ENCODE measurements at places on chromosomes 1 and 21.

- no peak for DNase-seq
Observed at GRCh38 chr1:167805041-167805556, 83.3 kb downstream of the MPZL1 start.

DNA sequence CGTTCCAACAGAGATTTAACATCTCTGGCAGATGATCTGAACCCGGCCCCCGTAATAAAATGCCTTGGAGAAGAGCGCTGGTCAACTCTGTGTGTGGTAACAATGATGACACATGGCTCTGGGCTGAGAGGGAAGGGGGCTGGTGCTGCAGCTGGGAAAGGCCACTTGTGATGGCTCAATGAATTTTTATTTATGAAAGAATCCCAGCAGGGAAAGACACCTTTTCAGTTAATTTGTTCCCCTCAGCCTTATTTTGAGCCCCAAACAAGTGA is 59.4 kb downstream of the SYT6 start:
- peak; percentile 72 for DNase-seq

DNA sequence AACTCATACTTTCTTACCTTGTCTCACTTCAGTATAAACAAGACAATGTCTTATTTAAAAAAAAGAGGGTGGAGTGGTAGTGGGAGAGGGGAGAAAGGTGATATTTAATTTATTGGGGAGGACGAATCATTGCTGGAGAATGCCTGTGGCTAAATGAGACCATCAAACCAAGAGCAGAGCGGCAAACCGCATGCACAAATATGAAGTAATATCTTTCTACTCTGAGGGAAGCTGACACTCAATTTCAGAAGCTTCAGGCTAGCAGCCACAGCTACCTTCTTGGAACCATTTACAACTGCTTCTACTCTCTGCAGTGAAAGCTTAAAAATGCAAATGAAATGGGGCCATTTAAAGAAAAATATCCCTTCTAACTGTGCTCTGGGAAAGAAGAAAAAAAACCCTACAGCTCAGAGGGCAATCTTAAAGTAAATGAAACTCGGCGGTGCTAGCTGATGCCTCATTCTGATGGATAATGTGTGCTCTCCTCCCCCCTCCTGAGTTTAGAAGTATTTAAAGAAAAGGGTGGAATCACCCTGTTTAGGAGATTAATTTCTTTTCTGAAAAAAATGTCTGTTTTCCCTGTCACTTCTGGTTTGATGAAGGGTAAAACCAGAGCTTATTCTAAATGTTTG is 178.2 kb upstream of the CAMK1G start:
- DNase-seq, result peak; percentile 85

DNA sequence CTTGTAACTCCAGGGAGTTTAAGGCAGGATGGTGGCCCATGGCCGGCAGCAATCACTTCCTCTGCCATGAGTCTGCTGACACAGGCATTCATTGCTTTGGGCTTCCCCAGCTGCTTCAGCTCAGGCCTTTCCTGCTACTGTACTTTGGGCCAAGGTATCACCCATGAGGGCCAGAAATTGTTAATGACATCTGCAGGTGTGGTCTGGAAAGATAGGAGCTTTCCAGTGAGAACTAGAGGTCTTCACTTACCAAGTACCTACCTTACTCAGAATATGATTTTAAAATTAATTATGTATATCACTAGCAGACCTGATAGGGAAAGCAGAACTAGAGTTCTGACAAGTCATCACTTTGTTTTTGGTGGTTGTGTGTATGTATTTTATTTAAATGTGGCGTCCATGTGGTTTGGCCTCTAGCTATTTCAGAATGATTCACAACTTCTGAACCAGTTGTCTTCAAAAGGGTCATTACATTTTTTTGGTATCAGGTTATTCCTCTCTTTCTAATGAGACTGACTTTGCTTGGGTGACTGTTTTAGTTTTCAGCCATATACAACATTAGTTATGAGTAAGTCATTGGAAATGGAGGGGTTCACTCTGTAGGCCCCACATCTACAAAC is 2.7 kb downstream of the RGL1 start:
- peak; percentile 81 for DNase-seq

- peak; percentile 85 for DNase-seq
Observed at GRCh38 chr1:234956821-234957329, 171.8 kb downstream of the TOMM20 start.

DNA sequence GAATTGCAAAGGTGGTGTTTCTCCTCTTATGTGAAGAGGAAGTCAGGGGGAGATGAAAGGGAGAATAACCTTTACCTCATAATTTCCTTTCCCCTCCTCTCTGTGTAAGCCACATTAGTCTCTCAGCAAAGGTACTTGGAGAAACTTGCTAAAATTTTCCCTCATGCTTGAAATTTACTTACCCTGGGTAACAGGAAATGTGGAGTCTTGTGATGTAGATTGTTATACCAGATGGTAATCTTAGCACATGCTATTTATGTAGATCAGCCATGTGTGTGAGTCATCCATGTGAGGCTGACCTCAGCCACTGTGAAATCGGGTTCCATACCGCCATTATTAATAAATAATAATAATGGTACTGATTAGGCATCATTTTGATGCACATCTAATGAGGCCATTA is 128.4 kb downstream of the TGFB2 start:
- peak; percentile 73 for DNase-seq

GRCh38 chr1:1623181-1623630 is 7.9 kb downstream of the MIB2 start:
- no peak for DNase-seq

DNA sequence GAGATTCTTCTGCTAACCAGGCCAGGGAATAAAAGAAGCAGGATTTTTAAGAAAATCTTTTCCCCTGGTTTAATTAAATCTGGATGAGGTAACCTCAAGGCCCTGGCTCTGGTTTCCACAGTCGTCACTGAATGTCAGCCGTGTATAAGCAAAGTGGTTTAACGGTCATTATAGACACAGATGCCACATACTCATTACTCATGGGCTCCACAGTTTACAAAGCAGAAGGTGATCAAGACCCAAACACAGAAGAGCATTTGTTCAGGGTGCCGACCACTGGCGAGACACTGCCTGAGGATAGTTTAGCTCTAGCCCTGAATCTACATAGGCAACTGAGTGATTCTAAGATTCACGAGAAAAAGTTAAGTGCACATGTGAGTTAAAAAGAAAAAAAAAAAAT is 27.8 kb upstream of the RAP1GAP start:
- DNase-seq, result no peak

DNA sequence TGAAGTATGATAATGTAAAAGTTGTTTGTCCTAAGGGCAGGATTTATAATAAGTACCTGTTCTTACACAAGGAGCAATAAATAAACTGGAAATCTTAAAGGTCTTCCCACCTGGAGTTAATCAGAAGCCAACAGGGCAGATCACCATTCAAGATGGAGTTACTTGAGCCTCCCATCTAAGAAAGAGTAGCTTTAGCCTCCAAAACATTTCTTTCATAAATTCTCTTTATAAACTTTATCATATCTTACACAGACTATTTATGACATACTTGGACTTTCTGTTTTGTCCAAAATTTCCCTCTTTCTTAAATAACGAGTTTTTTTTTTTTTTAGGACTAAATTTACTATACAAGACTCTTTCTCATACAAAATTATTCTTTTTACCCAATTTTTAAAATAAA is 18.5 kb downstream of the OR2T1 start:
- DNase-seq, result no peak

DNA sequence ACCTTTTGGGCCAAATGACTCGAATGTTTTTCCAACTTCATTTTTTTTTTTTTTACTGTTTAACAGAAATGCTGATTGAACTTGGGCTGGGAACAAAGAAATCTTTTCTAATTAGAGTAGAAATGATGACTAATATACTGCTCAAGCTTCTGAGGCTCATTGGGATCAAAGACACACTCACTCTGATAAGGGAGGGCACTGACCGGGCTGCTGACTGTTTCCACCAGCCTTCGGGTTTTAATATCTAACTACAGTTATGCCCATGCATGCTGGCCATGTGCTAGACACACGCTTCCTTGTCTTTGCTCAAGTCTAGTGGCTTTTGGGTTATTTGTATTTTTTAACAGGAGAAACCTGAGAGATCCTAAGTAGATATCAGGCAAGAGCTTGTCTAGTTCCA is 16.8 kb downstream of the ZBTB18 start:
- no peak for DNase-seq

- DNase-seq, result no peak
Observed at GRCh38 chr1:93730621-93731020, 49.0 kb upstream of the BCAR3 start.

DNA sequence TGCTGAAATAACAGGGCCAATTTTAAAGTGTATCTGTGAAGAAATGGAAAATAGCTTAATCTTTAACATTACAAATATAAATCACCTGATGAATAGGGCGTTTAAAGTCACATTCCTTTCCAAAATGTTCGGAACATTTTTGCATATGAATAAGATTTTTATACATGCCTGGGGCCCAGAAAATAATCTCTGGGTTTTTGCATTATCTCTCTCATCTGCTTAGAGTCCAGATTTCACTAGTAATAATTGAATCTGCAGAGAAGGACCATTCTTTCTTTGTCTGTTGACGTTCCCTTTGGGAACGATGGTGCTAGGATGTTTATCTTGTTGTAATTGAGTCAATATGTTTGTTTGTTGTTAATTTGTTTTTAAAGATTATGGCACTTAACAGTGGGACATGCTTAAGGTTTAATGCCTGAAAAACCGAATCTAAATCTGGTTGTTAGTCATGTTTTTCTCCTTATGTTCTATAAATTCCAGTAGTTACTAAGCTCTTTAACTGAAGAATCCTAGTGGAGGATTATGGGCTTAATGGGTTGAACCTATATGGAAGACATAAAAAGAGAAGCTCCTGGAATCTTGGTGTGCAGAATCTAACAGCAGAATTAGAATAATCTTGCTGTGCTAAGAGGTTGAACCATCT is 140.6 kb downstream of the VPS13D start:
- DNase-seq, result no peak

GRCh38 chr1:66350001-66350547 is 183.9 kb upstream of the SGIP1 start:
- peak; percentile 39 for DNase-seq

DNA sequence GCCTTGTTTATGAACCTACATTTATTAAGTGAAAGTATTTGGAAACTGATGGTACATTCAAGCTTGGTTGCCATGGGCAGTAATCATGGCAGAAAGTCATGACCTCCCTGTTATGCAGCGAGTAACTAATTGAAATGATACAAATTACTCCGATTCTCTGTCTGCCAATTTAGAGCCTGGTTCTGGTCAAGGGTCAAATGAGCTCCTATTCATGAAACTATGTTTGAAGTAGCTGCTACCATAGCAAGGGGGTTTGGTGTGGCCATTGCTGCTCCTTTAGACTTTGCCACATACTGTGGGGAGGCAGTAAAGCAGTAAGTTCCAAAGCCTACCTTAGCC is 187.2 kb upstream of the FOXD3 start:
- DNase-seq, result no peak

DNA sequence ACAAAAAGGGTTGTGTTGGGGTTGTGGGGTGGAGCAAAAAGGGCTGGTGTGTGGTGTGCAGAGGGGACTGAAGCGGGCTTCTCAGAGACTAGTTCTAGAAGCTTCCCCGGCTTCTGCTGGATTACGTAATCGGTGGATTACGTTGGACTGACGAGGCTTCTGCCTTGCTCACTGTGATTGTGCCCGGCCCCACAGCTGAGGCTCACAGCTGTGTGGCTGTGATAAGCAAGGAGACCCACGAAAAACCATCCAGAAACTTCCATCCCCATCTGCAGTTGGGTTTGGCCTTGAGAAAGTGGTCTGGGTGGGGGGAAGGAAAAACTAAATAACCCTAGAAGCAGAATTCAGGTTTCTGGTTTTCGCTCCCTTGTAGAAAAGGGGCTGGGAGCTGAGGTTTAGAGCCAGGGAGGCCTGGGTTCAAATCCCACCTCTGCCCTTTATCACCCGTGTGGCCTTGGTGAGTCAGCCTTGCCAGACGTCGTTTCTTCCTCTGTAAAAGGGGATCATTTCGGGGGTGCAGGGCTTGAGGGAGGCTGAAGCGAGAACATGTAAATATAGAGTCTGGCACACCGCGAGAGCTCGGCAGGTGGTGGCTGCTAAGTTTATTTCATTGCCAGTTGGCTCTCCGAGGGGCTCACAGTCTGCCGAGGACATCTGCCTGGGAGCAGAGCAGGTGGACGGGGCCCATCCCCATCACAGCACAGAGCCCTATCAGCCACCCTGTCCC is 30.4 kb upstream of the DISP3 start:
- no peak for DNase-seq

- DNase-seq, result peak; percentile 12
Observed at GRCh38 chr1:165659581-165659895, 28.5 kb downstream of the MGST3 start.

DNA sequence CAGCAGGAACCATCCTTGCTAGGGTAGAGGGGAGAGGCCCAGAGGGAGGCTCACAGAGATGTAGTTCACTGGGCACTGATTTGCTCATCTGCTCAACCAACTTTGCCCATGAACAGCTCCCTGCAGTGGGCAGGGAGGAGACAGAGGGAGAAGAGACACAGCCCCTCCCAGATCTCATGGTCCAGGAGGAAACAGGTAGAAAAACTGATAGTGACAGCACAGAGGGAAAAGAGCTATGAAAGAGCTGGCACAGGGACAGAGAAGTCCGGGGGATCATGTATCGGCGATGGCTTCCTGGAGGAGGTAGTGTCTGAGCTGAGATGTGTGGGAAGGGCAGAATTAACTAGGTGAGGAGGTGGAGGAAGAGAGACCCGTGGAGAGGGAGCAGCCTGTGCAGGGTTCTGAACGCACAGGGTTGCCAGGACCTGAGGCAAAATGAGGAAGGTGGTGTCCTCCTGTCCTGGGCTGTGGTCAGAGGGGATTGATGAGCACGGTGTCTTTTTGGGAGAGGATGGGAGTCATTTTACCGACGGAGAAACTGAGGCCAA is 85.9 kb downstream of the PTPRU start:
- no peak for DNase-seq

DNA sequence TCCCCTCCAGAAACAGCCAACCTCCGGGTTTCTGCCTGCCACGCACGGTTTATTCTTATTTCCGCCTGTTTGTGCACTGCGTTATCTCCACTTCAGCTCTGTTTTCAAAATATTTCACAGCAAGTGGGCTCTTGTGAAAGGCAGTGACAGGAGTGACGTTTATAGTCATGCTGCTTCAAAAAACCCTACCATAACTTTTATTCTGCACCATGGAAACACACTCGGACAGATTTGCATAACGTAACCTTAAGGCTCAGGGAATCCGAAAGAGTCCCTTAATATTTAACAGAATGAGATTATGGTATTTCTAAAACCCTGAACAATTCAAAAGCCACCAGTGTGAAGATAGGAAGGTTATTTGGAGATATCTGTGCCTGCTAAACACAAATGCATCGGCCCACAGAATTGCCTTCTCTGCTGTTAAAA is 782 bp upstream of the SDE2 start:
- DNase-seq, result no peak

DNA sequence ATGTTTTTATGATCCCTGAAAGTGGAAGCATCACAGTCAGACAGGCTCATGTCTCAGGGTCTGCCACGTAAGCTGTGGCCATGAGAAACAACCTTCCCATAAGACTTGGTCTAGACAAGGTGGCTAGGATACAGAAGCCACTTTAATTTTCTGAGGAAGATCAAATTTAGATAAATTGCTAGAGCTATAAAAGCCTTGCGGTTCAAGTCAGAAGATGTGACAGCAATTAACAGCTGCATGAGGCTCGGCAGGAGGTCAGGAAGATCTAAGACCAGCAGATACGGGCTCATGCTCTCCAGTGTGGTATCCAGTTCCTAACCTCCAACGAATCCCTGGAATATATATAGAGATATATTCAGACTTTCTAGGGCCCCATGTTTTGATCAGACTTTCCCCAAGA is 577.1 kb downstream of the PLPP3 start:
- DNase-seq, result no peak
